ENCODE measurements at places on chromosomes 5 and 9.

DNA sequence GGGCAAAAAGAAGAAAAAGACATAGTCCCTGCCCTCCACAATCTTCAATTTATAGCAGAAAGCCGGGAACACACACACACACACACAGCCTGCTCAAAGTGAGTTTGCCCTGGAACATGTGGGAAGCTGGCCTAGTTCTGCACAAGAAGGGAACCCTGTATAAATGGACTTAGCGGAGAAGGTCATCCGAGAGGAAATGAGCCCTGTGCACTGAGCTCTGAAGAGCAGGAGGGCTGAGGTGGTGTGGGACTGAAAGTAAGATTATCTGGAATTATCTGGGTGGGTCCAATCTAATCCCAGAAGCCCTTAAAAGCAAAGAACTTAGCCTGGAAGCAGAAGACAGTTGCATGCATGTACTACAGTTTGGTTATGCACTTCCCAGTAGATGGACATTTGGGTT is 90.0 kb upstream of the CTSV start:
- DNase-seq, result no peak

- DNase-seq, result no peak
Observed at GRCh38 chr5:158552241-158552640, 547.5 kb downstream of the EBF1 start.

- no peak for DNase-seq
Observed at GRCh38 chr5:160938532-160938931, 86.5 kb upstream of the ATP10B start.

DNA sequence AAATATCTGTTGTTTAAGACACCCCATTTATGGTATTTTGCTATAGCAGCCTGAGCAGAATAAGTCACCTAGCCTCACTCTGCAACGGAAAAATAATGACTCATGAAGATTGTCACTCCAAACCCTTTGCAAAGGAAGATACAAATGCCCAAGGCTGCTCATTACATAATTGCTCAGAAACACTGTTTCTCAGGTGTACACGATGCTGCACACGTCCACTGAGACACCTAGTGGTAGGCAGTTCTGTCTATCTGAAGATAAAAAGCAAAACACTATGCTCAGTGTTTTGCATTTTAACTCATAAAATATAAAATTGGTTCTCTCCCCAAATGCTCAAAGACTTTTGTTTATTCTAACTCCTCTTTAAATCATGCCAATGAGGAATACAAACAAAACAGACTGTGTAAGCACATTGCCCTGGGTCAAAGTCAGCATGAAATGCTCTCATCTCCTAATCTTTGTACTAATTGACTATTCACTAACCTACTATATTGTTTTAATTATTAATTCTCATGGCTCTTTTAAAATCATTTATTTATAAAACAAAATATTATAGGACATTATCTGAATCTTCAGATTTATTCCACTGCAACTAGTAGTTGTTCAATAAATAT is 7.7 kb upstream of the TSLP start:
- no peak for DNase-seq

- DNase-seq, result no peak
Observed at GRCh38 chr5:20609126-20609525, 621.1 kb upstream of the CDH18 start.

- no peak for DNase-seq
Observed at GRCh38 chr5:115392611-115393010, 96.2 kb upstream of the CCDC112 start.

DNA sequence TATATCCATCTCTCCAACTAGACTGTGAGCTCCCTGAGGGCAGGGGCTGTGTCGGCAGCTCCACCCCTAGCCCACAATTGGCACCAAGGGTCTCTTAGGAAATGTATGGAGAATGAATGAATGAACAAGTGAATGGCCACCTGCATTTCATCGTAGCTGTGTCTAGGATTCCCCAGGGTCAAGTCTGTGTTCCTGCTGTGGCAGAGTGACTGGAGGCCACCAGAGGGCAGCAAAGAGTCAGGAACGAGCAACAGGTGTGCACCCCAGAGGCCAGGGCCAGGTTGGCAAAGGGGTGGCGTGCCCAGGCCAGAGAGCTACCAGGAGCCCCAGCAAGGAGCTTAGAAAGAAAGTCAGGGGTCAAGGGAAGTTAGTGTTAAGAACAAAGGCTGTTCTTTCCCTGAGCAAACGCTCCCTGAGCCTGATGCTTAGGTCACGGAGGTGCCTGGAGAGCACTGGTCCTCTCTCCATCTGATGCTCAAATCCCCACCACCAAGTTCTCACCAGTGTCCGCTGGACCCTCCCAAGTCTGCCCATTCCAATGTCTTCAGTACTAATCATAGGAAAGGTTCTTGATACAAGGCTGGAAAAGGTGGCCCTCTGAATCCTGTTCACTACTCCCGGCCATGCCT is 160.7 kb downstream of the PAX5 start:
- DNase-seq, result peak; percentile 78

DNA sequence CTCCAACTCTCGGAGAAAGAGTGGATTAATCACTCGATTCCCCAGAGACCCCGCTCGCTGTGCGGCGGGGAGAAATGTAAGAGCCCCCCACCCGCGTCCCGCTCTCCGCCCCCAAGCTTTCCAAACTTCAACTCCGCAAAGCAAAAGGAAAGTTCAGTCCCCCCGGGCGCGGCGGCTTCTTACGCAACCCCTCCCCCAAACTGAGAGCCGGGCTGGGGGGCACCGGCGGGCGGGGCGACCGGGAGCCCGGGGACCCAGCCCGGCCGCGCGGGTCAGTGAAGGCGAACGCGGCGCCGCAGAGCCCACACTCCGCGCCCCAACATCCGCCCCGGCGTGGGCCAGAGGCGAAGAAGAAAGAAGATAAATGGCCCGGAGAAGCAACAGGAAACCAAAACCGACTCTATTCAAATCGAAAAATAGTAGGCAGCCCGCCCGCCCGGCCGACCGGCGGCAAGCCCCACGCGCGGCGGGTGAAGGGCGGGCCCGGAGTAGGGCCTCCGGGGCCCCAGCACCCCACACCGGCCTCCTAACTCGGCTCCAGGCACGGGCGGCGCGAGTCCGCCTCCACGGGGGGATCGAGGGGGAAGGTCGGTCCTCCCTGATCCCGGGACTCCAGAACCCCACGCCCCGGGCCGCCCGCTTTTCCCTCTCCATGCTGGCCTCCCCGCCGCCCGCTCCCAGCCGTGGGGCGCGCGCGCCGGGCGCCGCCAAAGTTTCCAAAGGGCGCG is 720 bp downstream of the NOTCH1 start:
- no peak for DNase-seq

- DNase-seq, result no peak
Observed at GRCh38 chr5:8848997-8849594, 696.8 kb downstream of the SEMA5A start.

GRCh38 chr9:18748251-18748701 is 274.3 kb downstream of the ADAMTSL1 start:
- no peak for DNase-seq

GRCh38 chr5:147098233-147098790 is 136.5 kb upstream of the STK32A start:
- DNase-seq, result peak; percentile 79

GRCh38 chr5:177270653-177271052 is 32.9 kb downstream of the RAB24 start:
- no peak for DNase-seq

- no peak for DNase-seq
Observed at GRCh38 chr9:133301253-133302230, 26.5 kb upstream of the ABO start.
